ENCODE measurements at places on chromosomes 12 and 14.

- DNase-seq: no peak
These were observed 65.1 kb downstream of the SIX6 start for GRCh38 chr14:60573943-60574495.

DNA sequence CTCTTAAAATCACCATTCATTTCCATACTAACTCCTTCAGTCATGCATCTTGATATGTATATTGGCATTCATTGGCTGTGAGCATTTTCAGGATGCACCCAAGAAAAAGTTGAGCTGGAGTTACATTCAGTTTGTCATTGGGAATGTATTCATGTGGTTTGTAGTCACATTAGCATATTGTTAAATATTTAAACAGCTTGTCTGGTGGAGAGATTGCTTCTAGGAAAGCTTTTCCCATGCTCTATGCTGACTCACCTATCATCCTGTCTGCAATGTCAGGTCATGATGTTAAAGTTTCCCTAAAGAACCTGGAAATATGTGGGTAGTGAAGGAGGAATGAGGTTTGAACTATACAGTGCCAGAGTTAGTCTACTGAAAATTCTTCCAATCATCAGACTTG, 583.6 kb downstream of the GALC start:
- DNase-seq: no peak

DNA sequence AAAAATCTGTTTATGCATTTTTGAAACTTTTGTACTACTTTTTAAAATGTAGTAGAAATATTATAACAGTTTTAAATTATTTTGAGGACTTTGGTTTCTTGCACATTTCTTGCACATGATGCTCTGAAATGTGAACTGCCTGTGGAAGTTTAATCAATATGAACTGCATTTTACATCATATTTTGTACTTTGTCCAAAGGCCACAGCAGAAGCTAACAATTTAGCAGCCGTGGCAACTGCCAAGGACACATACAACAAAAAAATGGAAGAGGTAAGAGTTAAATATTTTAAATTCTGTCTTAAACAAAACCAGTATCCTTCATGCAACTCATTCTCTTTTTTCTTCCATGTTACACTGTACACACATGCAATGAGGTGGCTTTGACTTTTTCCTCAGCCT, 45.1 kb downstream of the SAV1 start:
- DNase-seq: no peak

- no peak for DNase-seq
These were observed 11.5 kb upstream of the WNK1 start for GRCh38 chr12:740921-741320.

DNA sequence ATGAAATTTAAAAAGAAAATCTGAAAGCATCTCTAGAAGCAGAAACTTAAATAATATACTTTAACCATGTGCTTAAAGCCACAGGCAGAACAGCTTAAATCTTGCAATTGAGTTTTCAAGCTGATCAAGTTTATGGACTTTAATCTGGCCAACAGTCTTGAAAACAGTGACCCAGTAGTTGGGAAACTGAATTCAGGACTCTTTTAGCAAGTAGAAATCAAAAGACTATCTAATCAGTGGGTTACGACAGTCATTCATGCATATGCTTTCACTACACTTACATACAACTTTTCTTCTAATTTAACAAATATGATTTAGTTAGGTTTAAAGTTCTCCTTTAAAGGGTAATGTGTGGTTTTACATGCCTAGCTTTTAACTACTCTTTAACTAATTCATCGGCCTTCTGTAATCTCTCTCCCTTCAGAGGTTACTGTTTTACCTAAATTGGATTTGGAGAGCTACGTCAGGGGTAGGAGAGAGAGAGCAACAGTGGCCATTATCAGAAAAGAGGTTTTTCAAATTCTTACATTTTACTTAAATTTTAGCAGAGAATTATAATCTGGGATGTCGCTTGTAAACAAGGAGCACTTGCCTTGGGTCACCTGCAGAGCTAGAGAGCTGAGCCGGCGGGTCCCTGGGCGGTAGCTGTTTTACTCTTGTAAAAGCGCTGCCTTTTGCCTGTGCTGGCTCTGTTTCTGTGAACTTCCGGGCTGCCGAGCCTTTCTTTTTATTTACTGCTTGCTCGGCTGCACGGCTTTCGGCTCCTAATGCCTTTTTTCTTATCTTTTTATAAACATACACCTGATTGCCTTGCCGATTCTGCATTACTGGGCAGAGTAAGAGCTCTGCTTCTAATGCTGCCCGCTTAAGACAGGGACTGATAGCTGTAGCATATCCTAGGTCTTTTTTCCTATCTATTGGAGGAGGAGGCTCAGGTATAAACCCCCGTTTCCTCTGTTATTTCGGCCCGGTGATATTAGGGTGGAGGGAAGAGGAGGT, 17.4 kb upstream of the LYZ start:
- no peak for DNase-seq

GRCh38 chr14:64734990-64735389, 30.8 kb downstream of the PLEKHG3 start:
- no peak for DNase-seq

DNA sequence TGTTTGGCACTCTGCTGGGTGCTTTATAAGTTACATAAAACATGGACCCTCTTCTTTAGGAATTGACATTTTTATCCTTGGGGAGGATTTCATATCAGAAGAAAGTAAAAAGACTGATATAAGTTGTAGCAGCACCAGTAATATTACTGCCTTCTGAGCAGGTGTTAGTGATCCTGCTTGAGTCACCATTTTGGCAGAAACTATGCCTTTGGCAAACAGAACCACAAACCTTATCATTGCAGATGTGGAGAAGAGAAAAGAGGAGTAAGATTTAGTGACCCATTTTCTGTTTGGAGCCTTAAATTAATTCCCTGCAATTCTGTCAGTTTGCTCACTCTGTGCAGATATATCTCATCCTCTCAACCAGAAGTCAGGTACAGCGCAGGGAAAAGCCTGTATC, 23.0 kb downstream of the ZNF410 start:
- DNase-seq: no peak

DNA sequence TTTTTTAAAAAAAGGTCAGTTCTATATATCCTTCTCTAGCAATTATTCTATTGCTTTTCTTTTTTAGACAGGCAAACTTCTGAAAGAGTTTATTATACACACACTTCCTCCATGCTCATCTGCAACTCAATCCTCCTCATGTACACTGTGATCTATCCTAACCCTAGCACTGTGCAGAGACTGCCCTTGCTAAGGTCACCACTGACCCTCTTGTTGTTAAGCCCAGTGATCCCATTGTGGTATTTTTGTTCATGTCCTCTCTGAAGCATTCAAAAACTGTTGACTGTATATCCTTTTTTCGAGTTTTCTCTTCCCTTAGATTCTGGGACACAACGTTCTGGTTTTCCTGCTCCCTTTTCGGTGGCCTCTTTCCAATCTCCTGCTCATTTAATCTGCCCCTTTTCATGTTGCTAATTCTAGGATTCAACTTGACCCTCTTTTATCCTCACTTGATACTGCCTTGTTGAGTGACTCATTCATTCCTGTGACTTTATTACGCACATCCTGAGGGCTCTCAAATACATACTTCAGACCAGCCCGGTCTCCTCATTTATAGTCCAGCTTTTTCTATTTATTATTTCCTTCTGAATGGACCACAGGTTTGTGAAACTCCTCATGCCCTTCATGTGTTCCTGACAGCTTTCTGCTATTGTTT, 53.9 kb upstream of the PTPRB start:
- no peak for DNase-seq

- no peak for DNase-seq
These were observed 19.0 kb upstream of the GPRC5A start for GRCh38 chr12:12872139-12872933.

DNA sequence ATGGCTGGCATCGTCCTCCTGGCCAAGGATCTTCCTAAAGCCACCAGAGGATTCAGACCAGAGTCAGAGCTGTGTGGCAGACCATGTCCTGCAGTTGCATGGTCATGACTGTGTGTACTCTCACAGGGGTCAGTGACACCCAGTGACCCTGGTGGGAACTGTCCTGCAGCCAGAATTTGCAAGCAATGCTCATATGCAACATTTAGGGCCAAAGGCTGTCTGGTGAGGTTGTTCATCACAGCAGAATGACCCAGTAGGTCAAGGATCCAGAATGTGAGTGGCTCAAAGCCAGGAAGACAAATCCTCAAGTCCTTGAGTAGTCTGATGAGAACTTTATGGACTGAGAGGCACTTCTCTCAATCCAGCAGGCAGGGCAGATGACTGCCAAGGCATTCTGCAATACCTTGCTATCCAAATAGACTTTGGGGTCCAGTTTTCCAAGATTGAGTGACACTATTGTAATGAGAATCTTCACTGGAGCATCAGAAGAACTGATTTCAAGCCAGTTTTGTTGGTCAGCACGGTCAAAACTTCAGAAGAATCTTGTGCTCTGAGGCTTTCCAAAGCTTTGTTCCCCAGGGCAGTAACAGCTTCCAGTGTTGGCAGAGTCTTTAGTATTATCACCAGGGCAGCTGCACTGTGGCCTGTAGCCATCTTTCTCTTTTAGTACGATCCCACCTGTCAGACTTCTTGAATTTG, 122.0 kb downstream of the PTCSC3 start:
- no peak for DNase-seq

DNA sequence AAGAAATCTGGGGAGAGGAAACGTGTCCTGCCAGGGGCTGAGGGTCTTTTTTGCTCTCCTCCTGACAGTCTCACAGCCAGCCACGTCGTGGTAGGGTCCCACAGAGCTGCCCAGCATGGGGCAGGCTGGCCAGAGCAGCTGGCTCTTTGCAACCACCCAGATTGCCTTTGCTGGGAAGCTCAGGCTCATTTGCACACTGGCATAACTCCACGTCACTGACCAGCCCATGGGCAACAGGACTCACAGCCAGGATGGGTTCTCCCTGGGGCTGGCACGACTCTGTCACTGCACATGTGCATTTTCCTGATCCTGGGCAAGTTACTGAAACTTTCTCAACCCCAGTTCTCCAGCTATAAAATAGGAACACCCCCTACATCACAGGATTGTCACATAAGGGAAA, 242.2 kb downstream of the DPF3 start:
- DNase-seq: no peak

DNA sequence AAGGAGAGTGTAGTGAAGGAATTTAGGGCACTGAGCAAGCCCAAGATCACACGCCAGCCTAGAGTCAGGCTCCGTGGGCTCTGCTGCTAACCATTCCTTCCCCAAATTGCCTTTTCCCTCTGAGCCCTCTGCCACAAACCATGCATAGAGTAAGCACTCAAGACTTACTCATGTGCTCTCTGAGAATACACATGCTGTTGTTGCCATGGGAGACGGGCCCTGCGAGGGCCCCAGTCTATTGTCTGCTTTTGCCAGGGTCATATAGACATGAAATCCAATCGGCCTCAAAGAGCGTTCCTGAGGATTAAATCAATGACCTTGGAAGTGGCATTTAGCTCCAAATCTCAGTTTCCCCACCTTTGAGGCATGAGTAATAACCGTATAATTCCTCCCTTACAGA, 48.7 kb upstream of the WSCD2 start:
- no peak for DNase-seq

GRCh38 chr14:41973178-41973577, 366.5 kb downstream of the LRFN5 start:
- no peak for DNase-seq

DNA sequence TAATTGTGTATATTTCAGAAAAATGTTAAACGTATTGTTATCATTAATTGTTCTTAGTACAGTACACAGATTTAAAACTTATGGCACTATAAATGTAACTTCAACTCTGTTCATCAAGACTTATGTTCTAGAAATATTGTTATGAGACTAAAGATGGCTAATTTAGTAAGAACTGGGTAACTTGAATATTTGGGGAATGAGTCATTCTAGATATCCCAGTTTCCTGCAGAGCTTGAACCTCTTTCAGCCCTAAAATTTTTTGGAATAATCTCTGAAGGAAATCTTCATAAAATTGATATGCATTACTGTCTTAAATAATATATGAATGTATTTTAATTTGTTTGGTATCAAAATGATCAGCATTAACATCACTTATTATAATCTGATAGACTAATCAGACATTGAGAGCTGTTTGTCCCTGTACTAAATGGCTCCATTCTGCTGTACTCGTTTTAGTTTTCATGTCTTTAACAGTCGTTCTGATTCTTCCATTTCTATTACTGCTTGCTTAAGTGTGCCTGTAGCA, 87.1 kb downstream of the VEZT start:
- no peak for DNase-seq

DNA sequence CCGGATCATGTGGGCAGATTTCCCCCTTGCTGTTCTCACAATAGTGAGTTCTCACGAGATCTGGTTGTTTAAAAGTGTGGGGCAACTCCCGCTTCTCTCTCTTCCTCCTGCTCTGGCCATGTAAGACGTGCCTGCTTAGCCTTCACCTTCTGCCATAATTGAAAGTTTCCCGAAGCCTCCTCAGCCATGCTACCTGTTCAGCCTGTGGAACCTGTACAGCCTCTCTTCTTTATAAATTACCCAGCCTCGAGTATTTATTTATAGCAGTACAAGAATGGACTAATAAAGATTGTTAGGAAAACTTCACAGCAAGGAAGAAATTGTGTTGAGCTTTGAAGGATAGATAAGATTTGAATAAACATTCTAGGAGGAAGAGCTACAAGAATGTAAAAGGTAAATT, 52.1 kb downstream of the KDM5A start:
- DNase-seq: no peak

GRCh38 chr12:61758661-61759060, 501.5 kb upstream of the USP15 start:
- no peak for DNase-seq

DNA sequence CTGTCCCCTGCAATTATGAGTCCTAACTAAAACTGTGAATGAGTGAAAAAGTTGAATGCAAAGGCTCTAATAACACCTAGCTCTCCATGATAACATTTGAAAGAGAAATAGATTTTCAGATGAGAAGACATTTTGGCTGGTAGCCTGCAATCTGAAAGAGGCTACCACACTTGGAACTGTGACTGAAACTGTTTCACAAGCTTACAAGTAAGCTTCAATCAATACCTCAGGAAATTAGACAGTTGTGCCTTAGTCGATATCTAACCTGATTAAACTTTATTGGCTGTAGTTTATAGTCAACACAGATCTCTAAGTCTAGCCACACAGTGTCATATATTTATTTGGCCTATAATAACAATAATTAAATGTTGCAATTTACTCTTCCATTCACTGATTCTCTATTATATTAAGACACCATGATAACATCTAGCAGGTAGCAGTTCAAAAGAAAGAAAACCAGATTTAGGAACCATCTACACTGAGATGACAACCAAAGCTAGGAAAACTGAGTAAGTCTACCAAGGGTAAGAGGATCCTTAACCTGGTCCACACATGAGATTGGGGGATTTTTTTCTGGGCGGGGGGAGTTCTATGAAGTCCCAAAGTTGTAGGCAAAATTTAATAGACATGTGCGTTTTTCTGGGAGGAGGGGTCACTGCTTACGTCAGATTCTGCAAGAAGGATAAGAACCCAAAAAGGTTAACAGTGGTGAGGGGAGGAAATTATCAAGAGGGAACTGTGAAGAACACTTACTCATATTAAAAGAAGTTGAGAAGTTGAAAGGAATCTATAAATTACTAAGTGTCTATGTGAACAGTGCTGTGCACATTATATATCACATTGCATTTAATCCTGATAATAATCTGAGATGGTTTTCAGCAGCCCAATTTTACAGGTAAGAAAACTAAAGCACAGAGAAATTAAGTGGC, 65.8 kb downstream of the NUMB start:
- DNase-seq: no peak

Data from natural killer cell treated with Interleukin-12 subunit alpha and Interleukin-12 subunit beta and Interleukin-15 and Interleukin-18, amount 100 ng/mL, for 72 hours (primary cell).